ENCODE measurements at places on chromosomes 2 and 18.

DNA sequence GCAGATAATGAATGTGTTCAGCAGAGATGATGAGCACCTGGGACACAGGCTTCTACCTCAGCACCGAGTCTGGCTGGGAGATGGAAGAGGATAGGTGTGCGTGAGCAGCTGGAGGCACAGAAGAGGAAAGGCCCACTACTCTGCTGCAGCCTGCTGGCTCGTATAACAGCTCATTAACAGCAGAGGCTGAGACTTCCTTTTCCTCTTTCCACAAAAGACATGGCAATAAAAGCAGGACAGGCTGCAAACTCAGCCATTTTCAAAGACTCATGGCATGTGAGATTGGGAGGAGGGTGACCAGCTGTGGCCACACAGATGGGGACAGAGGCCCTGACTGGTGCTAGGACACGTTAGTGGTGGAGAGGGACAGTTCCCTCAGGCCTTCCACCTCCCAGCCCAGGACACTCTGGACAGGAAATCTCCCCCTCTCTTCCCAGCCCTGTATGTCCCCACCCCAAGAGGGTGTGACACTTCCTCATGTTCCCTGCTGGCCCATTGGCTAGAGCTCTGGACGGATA, 60.3 kb downstream of the CACNB4 start:
- DNase-seq = no peak

GRCh38 chr18:38644875-38645641, 1079.5 kb upstream of the CELF4 start:
- no peak for DNase-seq

- no peak for DNase-seq
Observed at GRCh38 chr2:44275927-44276303, 635 bp downstream of the SLC3A1 start.

GRCh38 chr2:101387151-101387834, at the start of gene CREG2:
TSS of gene CREG2 (minus strand) at chr2:101387503. CDS start at chr2:101387457, 46 bp downstream.
- DNase-seq = no peak

- no peak for DNase-seq
Observed at GRCh38 chr2:101442667-101443061, 32.2 kb downstream of the RFX8 start.

DNA sequence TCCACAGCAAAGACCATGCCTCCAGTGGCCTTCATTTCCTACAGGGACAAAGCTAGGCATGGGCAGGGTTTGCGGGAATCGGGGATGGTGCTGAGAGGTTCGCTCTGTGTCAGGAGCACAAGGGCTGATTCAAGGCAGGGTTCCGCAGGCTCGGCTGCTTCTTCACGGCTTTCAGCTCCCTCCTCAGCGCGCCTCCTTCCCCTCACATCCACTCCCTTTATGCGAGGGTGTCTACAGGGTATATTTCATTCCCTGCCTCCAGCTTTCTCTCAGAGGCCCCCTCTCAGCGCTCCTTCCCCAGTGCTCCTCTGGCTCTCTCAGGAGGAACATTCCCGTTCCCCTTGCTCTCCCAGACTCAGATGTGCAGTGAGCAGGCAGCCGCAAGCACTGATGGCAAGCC, 78.7 kb upstream of the ASB18 start:
- no peak for DNase-seq

DNA sequence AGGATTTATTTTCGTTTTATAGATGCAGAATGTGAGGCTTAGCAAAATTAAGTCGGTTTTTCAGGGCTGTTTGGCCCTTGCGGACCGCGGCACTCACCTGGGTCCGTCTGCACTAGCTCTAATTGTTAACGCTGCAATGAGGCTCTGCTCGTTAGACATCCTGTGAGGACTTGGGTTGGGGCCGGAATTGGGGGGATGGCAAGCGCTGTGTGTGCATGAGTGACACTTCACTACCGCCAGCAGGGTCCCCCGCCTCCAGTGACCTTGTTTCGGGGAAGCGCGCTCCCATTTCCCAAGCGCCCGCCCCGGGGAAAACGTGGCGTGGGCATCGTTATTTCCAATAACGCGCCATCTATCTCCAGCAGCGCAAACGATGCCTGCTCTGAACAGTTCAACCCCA, 54.2 kb downstream of the KCNG2 start:
- no peak for DNase-seq

DNA sequence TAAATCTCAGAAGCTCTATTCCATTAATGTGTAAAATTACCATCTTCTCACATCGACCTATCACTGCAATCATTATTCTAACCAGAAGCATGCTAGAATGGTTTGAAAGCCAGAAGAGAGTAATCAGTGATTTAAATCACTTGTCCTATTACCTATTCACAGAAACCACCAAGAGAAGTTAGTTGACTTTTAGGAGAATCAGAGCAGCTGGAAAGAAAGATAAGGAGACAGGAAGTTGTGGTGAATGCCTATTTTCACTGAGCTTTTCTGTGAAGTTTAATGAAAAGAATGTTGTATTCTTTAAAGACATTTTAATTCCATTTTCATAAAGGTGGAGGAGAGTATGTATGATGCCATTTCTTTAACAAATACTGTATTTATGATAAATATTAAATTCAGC, 352.6 kb upstream of the CRIM1 start:
- no peak for DNase-seq

DNA sequence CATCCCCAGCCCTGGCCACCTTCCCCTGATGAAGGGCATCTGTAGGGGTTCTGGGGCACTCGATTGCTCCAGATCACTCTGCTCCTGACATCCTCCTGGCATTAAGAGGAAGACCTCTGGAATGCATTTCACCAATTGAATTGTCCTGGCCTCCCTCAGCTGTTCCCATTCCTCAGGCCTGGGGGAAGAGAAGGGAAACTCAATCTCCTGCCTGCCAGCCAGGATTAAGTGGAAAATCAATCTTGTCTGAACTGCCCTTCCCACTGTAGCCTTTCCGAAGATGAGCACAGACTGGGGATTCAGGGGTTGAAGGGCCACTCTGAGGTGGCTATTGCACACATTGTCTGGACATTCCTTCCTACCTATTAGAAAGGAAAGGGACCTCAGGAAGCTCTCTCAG, 99.8 kb downstream of the ALK start:
- DNase-seq = no peak

DNA sequence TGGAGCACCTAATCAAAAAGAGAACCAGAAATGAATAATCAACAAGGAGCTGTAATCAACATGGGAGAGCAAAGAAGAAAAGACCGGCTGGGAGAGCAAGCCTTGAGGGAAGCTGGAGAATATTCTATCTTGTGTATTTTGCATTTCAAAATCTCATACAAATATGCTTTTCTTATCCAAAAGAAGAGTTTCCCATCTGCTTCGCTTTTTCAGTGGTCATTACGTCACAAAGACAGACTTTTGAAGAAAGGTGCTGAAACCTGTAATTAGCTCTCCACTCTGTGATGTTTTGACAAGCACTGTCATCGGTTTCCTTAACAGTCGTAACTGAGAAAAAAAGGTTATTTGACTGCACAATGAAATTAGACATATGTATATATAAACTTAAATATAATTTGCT, 139.1 kb upstream of the TACR1 start:
- DNase-seq = no peak

- DNase-seq = no peak
Observed at GRCh38 chr2:180614776-180615175, 365.6 kb upstream of the UBE2E3 start.

DNA sequence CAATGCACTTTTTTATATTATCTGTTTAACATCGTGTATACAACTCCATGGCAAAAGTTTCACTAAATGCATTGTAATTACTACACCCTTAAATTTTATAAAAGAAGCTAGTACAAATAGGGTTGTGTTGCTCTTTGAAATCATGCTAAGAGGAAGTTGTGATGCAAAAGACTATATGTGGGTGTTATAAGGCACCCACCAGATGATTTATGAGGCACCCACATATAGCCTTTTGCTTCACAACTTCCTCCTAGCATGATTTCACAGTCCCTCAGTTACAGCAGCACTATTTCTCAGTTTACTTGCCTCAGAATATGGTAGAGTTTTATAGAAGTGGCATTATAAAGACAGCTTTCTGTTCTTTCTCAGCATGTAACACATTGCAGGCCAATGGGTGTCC, 277.3 kb upstream of the DOK6 start:
- no peak for DNase-seq

DNA sequence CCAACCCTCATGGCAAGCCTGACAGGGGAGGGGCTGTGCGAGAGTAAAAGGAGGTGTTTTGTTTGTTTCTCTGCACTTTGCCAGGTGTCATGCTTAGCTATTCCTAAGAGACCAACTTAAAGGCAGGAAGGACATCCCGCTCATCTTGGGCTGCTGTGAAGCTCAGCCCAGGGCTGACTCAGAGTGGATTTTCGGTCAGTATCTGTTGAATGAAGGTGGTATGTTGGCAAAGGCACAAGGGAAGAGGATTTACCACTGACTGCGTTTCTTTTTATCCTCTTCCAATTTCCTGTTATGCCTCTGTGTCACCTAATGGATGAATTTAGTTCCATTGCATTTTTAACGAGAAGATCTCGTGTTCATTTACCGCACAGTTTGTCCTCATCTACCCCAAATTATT, 18.9 kb downstream of the TRPM8 start:
- no peak for DNase-seq

- DNase-seq = no peak
Observed at GRCh38 chr2:20288642-20289340, 61.9 kb downstream of the PUM2 start.

GRCh38 chr18:62499263-62499650, 23.6 kb upstream of the ZCCHC2 start:
- no peak for DNase-seq

GRCh38 chr2:19762142-19762541, 139.6 kb downstream of the TTC32 start:
- no peak for DNase-seq

DNA sequence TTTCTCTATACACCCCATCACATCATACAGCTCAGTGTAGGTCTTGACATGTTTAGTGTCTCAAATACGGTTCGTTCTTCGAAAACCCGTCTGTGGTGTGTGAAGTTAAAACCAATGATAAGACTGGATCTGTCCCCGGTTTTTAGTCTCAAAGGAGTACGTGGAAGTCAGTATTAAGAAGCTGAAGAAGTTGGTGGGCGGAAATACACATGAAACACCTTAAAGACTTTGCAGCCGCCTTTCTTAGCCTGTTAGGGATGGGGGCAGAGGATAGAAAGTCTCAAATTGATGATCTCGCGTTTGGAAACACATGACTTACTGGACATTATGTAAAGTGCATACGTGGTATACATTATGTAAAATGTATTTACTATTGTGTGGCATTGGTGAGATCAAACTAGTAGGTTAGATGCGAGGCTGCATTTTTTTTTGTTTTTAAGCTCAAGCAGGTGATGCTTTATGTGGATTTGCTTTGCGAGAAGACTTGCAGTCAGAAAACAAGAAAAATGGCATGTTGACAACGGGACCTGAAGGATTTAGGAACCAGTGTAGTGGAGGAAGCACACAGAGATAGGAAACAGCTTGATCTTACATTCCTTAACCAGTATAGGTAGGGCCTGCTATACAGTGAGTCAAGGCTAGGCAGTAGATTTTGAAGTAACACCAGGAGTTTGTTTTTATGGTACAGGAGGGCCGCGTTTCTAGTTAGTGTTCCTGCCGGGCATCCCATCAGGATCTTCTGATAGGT, 1.2 kb downstream of the CNOT11 start:
- DNase-seq = no peak

GRCh38 chr2:20737505-20737904, 70.6 kb downstream of the GDF7 start:
- no peak for DNase-seq

DNA sequence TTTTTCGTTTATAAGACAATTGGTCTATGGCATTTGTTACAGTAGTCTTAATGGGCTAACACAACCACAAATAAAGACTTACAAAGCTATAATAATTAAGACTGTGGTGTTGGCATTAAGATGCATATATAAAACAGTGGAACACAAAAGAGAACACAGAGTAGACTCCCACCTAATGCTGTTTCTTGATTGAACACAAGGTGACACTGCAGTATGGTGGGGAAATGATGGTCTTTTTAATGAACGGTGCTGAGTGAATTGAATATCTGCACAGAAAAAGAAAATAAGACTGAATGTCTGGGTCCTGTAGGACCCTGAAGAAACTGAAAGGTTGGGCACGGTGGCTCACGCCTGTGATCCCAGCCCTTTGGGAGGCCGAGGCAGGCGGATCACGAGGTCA, 1136.6 kb upstream of the NXPH2 start:
- DNase-seq = no peak

- no peak for DNase-seq
Observed at GRCh38 chr18:50195689-50196088, 742 bp upstream of the MYO5B start.

GRCh38 chr18:77071711-77072292, 60.8 kb downstream of the MBP start:
- DNase-seq = no peak

All from tibial nerve (tissue), 4 donors.